ENCODE measurements at places on chromosomes 7 and 10.

DNA sequence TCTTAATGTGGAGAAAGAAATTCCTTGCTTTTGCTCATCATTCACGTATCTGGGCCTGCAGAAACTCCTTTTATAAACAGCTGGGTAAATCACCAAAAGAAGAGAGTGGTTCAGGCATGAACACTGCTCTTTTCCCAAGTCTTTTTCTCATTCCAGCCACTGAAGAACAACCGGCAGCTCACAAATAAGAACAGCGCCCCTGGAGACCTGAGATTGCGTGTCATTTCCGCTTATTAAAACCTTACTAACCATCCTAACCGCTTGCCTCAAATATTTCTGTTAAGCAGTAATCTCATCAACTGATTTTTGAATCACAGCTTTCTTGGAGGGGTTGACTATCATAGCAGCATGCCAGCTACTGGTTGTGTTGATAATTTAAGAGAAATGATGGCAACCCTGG is 213.0 kb upstream of the PLXNA4 start:
- no peak for DNase-seq

DNA sequence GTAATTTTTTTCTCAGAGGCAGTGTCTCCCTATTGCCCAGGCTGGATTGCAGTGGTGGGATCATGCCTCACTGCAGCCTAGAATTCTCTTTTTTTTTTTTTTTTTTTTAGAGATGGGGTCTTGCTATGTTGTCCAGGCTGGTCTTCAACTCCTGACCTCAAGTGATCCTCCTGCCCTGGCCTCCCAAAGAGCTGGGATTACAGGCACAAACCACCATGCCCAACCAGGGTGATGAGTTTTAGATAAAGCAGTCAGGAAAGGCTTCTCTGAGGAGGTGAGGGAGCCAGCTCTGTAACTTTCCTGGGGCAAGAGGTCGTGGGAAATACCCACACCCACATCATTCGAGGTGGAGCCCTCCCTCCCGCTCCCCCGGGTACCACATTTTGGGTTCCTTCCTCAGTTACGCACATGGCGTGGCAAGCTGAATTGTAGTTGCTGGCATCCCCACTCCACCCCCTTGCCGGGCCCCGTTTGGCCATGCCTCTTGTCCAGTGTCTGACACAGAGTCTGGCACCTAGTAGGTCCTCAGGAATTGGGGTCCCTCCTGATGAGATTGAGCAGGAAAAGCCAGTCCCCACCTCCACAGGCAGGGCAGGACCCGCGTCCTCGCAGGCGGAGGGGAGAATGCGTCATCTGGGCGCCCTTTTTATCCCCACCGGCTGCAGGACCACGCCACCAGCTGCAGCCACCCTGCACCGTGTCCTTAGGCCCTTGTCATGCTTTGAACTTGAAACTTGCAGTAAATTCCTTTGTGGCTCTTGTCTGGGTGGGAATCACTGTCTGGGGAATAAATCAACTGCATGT is 43.4 kb downstream of the CLIP2 start:
- DNase-seq: no peak

GRCh38 chr7:55365205-55365674 is at the start of gene LANCL2:
TSS of gene LANCL2 (plus strand) at chr7:55365337. CDS start at chr7:55366026, 689 bp downstream.
- DNase-seq: no peak

- DNase-seq: no peak
Observed at GRCh38 chr10:34139559-34139958, 675.5 kb downstream of the PARD3 start.

DNA sequence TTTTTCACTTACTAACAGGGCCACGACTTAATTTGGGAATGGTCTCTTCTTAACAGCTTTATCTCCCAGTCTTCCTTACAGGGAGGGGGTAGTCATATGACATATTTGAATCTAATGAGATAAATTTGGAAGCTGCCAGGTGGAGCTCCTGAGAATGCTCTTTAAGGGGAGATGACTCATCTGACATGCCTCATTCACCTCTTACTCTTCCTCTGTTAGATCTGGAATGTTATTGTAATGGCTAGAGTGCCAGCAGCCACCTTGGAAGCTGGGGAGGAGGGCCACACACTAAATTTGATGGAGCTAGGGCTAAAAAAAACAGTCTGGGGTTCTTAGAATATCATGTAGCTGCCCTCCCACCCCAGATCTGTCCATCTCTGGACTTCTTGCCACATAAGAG is 22.7 kb downstream of the HECW1 start:
- DNase-seq: peak; percentile 51

DNA sequence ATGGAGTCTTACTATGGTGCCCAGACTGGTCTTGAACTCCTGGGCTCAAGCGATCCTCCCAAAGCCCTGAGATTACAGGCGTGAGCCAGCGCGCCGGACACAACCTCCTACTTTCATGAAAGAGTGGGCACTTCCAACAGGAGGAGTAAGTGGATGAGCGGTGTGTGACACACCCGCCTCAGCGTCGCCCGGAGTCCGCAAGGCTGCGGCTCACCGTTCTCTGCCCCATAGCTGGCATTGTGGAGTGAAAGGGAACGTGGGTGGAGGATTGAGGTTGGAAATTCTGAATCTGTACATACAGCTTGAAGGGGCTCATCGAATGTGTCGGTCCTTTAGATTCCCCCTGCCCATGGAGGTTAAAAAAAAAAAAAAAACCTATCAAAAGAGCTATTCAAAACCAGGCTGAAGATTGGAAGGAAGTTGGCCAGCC is 524 bp upstream of the PRXL2A start:
- DNase-seq: peak; percentile 83

DNA sequence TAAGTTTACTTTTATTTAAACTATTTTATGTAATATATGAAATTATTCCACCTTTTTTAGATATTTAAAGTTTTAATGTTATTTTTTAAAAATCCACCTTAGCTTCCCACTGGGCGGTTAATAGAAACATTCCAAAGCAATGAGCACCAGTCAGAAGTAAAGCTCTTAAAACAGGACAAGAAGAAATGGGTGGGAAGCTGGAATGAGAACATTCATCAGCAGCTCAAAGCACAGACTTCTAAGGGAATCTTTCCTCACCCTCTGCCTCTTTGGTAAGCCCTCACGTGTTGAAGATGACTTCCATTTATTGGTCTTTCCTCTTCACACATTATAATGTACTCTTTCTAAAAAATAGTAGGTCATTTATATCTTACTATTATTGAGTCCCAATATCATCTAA is 3.1 kb downstream of the AGMO start:
- no peak for DNase-seq

- no peak for DNase-seq
Observed at GRCh38 chr7:4190010-4190981, 491.8 kb upstream of the FOXK1 start.

DNA sequence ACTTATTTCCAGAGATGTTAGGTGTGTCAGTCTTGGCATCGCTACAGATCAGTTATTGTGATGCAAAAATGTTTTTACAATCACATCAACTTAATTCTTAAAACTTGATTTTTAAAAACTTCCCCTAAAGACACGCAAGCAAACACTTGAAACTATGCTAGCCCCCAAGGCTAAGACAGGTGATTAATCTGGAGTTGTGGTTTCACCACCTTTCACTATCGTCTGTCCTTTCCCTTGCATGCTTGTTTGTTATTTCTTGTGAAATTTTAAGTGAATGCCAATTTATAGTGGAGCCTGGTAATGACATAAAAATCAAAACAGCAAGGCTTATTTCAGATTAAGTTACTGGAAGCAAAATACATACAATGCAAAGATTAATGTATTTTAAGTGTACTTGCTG is 70.4 kb downstream of the SLC35B4 start:
- DNase-seq: no peak

- no peak for DNase-seq
Observed at GRCh38 chr7:137952426-137952805, 49.5 kb downstream of the CREB3L2 start.

DNA sequence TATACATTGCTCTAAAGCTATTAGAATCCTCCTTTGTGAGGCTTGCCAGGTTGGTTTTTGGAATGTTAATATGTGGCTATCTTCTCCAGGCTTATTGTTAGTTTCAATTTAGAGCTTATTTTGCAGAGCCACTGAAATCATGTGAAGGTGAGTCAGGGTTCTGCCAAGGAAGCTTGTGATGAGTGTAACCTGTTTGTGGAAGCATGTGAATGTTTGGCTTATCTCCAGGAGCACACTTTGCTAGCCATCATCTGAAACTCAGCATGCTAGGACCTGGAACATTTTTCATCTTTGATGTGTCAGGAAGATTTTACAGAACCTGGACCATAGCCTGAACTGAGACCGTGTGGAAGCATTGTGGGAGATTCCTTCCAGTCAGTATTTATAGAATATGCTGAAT is 197.3 kb downstream of the PPP1R9A start:
- DNase-seq: peak; percentile 60

DNA sequence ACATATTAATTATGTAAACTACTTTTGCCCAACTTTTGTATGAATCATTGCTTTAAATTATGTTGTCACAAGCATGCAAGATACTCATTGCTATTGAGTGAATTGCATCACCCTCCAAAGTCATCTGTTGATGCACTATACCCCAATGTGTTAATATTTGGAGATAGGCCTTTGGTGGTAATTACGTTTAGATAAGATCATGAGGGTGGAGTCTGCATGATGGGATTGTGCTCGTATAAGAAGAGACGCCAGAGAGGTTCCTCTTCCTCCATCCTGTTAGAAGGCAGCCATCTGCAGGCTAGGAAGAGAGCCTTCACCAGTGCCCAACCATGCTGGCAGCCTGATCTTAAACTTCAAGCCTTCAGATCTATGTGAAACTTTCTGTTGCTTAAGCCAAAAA is 95.3 kb upstream of the MAGI2 start:
- peak; percentile 12 for DNase-seq

DNA sequence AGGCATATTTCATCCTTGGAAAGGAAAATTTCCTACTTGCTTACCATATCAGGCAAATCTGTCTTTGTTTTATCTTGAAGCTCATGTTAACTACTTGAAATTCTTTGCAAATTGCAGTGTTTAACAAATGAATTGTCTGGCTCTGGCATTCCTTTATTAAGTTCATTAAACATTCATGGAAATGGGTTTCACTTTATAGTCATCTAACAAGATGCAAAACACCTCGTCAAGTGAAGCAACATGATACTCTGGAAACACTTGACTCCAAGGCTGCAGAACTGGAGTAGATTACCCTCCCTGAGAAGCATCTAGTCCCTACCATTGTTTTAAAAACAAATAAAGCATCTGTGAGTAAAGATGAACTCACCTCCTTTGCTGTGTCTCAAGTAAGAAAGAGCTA is 1086.9 kb downstream of the NRG3 start:
- peak; percentile 59 for DNase-seq

- DNase-seq: no peak
Observed at GRCh38 chr10:93876381-93876780, 17.4 kb upstream of the SLC35G1 start.

DNA sequence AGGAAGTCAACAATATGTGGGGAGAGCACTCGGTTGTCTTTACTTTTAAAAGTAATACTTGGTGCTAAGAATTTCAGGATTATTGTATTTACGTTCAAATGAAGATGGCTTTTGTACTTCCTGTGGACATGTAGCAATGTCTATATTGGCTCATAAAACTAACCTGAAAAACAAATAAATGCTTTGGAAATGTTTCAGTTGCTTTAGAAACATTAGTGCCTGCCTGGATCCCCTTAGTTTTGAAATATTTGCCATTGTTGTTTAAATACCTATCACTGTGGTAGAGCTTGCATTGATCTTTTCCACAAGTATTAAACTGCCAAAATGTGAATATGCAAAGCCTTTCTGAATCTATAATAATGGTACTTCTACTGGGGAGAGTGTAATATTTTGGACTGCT is 32.7 kb downstream of the SIRT1 start:
- no peak for DNase-seq

All from DMS53 (cell line).